ENCODE measurements at places on chromosomes 5 and 9.

GRCh38 chr5:112239996-112240395 is 179.1 kb downstream of the EPB41L4A start:
- DNase-seq, result no peak

DNA sequence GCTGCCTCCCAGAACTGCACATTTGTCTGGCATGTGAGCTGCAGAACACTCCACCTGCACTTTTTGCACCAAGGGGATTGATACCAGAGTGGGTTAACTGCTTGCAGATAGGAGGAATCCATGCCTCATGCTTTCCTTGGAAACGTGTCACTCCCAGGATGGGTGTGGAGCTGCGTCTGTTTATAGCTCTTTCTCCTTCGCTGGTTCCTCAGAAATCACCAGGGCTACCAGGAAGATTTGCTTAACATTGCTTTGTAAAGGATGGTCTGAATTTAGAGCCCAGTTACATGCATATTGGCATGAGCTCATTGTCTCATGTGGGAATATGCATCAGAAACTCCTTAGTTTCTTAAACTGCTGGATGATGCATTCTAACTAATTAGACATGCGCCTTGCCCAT is 234.6 kb downstream of the GADD45G start:
- no peak for DNase-seq

DNA sequence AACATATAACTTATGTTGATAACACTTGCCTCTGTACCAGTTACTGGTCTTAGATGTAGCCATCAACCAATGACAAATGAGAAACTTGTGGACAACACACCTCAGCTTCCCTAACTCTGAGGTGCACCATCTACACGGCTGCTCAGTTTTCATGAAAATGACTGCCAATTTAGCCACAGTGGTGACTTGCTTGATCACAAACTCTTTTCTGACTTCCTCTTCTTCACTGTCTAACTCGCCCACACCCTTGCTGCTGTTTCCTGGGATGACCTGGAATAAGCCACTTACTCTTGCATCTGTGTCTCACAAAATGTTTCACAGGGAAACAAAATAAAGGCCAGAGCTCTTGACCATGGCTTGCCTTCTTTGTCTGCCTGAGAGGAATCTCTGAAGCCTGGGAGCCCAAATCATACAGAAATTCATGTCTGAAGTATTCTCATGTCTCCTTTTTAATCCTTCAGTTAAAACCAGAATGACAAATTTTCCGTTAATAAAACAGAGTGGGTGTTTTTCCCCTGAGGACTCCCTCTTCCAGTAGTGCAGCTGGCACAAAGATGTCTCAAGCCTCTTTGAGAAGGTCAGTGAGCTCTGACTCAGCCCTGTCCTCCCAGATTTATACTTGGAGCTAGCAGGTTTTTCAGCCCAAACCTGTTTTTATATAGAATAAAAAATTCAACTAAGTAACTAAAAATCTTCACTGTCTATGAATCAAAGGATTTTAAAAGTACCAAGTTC is 126.5 kb upstream of the PAM start:
- DNase-seq, result no peak

- no peak for DNase-seq
These were observed 41.9 kb downstream of the SLC22A5 start for GRCh38 chr5:132411304-132412013.

DNA sequence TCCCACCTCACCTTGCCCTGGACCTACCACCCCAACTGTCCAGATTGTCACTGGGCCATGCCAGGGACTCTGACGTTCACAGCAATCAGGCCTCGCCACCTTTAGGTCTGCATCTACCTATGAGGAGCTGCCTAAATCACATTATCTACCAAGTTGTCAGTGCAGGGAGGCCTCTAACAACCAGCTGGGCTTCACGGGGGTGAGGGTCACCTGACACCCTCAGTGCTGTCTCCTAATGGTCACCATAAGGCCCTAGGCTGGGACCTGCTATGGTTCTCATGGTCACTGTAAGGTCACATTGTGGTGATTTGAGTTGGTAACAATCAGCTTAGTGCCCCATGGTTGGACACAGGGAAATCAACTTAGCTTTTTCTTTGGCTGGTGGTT is 119.2 kb upstream of the CXCL14 start:
- DNase-seq, result no peak

DNA sequence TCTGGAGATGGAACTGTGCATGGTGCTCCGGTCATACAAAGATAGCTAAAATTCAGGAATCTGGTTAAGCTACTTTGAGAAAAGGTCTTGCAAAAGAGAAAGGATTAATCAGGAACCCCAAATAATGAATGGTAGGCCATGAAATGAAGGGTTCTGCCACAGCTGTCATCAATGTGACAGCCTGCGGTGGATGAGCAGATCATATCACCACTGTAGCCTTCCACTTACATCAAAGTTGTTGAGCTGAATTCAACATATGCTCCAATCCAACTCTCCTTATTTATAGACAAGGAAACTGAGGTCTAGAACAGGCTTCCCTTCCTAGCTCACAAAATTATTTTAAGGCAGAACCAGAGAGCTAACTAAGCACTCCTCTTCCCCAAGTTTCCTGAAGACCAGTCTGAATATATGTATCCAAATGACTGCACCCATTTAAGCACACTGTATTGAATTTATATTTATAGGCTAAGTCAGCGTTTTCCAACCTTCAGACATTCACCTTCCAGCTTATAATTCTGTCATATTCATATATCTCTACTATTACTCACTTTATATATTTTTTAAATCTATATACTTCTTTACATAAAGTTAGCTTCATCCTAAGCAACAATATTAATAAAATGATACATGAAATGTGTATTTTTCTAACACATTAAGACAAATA is 13.9 kb upstream of the PTGER4 start:
- no peak for DNase-seq

GRCh38 chr5:88489364-88489763 is 220.7 kb upstream of the TMEM161B start:
- DNase-seq, result no peak

DNA sequence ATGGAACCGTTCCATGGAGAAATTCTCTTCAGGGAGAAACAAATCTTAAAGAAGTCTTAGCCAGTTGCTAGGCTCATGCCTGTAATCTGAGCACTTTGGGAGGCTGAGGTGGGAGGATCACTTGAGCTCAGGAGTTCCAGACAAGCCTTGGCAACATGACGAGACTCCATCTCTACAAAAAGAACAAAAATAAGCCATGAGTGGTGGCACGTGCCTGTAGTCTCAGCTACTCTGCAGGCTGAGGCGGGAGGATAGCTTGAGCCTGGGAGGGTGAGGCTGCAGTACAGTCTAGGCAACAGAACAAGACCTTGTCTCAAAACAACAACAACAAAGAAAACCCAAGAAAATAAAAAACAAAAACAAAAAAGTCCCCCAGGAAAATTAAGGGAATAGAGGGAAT is 8.2 kb downstream of the HSPB3 start:
- DNase-seq, result no peak

- DNase-seq, result no peak
These were observed 15.8 kb downstream of the RAB14 start for GRCh38 chr9:121185774-121186403.

- DNase-seq, result no peak
These were observed 20.3 kb upstream of the THG1L start for GRCh38 chr5:157710882-157711281.

DNA sequence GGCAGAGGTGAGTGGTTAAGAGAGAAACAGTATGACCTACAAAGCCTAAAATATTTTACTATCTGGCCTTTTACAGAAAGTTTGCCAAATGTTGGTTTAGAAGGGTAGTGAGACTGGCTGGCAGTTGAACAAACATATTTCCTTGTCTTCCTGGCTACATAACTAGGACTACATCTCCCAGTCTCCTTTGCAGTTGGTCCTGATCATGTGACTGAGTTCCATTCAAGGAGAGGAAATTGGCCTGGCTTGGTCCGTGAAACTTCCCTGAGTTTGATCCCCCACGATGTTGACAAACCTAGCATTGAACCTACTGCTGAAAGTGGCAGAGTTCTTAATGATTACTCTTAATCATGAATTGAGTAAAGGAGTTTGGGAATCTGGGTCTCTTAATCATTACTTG is 280.8 kb downstream of the SLIT3 start:
- no peak for DNase-seq

DNA sequence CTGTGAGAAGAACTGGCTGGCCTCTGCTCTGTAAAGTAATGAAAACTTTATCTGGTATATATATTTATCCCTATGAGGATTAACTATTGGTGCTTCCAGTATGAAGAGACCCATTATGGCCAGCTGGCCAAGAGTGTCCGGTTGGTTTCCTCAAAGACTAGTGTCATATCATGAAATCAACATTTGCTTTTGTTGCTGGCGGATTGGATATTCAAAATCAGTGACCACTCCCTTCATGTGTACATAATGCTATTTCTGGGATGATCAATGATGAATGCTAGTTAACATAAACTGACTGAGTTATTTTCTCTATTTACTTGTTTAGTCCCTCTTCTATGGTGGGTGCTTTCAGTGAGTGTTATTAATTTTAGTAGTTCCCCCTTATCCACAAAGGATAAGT is 60.8 kb upstream of the NUDT12 start:
- no peak for DNase-seq

GRCh38 chr9:131899296-131900228 is 159.7 kb upstream of the RAPGEF1 start:
- no peak for DNase-seq

DNA sequence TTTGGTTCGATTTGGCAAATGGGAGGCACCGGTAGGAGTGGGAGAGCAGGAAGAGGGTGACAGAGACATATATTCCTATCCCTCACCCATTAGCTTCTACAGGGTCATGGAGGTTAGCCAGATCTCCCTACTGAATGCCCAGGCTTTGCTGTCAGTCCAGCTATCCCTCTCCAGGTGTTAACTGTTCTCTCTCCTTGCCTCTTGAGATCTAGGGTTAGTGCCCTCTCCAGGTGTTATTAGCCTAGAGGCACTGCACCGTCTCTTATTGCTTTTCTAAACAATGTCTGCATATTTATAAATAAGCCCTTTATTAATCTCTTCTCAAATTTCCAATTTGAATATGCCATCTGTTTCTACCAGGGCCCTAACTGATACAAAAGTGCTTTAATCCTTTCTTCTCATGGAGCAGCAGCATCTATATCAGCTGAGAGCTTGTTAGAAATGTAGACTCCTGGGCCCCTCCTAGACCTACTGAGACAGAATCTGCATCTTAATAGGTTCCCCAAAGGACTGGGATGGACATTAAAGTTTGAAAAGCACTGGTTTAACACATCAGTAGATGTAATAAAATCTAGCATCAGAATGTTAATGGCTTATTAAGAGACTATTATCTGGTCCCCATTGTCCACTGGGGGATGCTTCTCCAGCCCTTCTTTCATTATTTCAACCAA is 322.5 kb upstream of the SLC24A2 start:
- DNase-seq, result no peak

- no peak for DNase-seq
These were observed 148.3 kb upstream of the MOCS2 start for GRCh38 chr5:53257806-53258373.

DNA sequence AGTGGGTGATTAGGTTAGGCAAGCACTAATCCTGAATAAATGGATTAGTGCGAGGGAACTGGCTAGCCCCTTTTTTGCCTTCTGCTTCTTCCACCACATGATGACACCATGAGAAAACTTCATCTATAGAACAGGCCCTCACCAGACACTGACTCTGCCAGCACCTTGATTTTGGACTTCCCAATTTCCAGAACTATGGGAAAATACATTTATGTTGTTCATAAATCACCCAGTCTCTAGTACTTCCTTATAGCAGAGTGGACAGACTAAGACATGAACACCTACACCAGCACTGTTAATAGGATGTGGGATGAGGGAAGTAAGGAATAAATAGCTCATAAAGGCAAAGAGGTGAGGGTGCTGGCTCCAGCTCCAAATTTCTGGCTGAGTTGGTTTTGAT is 1.4 kb downstream of the ZNF622 start:
- DNase-seq, result no peak

DNA sequence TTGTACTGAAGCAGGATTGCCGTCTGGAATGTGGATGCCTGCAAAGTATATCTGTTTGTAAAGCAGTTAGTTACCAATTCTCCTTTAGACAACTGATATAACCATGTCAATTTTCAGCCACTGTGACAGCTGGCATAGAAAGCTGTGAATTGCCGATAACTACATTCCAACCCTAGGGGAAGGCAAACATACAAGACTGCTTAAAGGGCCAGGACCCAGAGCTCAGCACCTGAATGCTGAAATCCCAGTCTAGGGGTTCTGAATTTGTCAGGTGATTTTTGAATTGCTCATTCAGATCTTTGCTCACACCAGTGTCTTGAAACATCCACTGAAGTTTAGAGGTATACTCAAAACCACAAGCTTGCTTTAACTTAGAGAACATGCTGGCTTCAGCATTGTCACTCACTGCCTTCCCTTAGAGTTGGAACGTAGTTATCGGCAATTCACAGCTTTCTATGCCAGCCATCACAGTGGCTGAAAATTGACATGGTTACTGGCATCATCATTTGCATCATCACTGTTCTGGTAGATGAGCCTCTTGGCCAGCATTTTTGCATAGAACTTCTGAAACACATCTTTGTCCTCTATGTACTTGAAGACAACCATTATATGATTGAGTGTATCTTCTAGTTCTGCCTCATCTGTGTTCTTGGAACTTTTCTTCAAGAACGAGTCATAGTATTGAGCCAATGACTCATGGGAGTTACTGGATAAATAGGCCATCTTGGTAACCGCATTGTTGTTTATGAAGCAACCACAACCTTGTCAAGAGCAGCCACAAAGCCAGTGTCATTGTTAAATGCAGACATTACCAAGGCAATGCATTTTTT is 82.1 kb downstream of the CCDC192 start:
- DNase-seq, result no peak

GRCh38 chr5:79020861-79021561 is 35.9 kb upstream of the ARSB start:
- DNase-seq, result peak; percentile 25

DNA sequence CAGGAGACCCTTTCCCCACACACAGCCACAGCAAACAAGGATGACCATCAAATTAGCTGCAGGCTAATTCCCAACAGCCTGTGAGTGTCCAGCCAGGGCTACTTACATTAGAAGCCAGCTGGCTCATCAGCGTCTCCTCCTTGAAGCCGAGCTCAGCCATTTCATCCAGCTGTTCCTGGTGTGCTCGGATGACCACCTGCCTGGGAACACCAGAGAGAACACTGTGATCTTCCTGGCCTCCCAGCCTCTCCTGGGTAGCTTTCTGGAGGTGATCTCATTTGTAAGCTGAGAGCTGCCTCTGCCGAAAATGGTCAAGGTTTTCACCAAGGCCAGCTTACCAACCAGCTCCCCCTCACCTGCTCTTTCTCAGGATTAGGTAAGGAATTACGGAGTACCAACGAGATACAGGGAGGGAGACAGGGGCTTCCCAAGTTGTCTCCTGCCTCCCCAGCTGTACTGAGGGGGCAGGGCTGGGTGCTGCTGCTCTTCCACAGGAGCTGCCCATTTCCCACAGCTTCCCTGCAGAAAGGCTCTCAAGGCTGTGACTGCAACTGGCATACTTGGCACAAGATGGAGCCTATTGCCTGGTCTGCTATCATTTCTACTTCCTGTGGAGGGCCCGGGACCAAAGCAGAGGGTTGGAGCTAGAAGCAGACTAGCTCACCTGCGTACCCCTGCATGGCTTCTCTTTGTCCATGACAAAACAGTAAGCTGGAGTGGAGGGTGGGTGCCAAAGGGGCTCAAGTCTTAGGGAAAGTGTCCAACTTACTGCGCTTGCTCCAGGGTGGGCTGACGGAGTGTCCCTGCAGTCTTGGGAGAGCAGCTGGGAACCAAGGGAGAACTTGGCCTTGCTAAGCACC is 73.9 kb downstream of the KIF24 start:
- no peak for DNase-seq

- no peak for DNase-seq
These were observed 36.9 kb downstream of the SPOCK1 start for GRCh38 chr5:137462265-137462590.

- DNase-seq, result no peak
These were observed 623.5 kb upstream of the NUDT12 start for GRCh38 chr5:104186100-104186499.
